IMR-90 (cell line): ENCODE measurements at places on chromosomes 12 and 14. TPM values are rescaled to one million over a fixed set of nuclear protein-coding genes. Genes with fewer than 3 reads are reported as not detected.

DNA sequence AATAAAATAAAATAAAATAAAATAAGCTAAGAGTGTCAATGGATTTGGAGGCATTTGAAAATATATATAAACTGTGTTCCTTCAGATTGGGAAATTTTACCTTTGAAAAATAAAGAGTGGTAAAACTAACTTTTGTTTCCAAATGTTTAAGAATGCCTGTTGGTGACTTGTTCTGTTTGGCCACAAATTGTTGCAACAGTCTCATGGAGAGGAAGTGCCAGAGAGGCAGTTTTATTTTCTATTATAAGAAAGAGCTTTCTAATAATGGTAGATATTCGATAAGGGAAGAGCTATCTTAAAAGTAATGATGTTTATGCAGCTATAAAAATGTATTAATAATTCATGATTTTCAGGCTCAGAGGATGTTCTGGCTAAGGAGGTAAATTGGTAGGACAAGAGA is 68.8 kb upstream of the MDGA2 start:
- DNase-seq: no peak

- no peak for DNase-seq
Observed at GRCh38 chr12:50746431-50746830, 17.5 kb upstream of the ATF1 start.

DNA sequence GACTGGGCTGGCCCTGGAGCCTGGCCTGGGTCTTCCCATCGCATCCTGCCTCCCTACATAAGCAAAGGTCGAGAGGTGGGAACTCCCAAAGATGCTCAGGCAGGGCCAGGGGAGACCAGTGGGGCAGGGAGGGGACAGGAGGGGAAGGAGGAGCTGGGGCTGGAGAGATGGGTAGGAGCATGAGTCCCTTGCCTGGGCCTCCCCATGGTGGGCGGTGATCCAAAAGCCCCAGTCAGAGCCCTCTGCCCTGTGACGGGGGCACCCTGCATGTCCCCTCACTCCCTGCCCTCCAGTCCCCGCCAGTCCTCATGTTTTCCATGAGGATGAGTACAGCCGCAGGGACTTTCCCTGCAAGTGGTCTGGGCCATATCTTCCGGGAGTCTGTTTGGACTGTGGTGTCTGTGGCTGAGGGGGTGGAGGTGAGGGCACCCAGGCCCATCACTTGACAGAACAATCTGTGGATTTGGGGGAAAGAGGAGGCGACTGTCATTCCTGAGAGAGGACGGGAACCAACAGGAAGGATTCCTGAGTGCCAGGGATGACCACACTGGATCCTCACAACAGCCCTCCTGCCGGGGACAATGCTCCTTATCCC is 9.3 kb downstream of the BDKRB2 start:
- no peak for DNase-seq

- no peak for DNase-seq
Observed at GRCh38 chr12:119301379-119301778, 33.1 kb upstream of the CCDC60 start.

The FBXL14 gene
- total RNA-seq: 4.7 TPM in 2 replicates

The FAIM2 gene
- 0.72 and 0.83 TPM in 2 replicates for total RNA-seq

The WNT1 gene
- total RNA-seq: not detected in 2 replicates
